ENCODE measurements at places on chromosomes 2 and 18. TPM values are rescaled to one million over a fixed set of nuclear protein-coding genes. Genes with fewer than 3 reads are reported as not detected.

- H3K27me3 ChIP-seq: no peaks in the 10 kb centered on the region
- no peaks in the 10 kb centered on the region for H3K36me3 ChIP-seq
- no peaks in the 10 kb centered on the region for H3K4me1 ChIP-seq
- H3K4me3 ChIP-seq: no peak overlapping the region
- DNase-seq: no peak
These were observed 345.0 kb downstream of the DPP10 start for GRCh38 chr2:114787486-114787885.

DNA sequence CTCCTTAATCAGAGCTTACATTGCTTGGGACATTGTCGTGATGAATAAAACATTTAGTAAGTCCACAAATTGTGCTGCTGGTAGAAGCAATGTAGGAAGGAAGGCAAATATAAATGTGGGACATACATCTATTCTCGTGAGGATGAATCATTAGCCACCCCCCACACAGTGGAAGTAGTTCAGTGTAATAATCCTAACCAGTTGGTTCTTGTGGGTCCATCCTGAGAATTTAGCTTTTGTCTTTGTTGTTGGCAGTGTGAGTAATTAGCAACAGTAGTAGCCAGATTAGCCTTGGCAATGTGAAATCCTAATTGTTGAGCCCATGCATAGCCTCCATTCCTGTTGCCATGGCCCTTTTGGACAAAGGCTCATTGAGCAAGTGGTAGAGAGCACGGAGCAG, 532.1 kb downstream of the FBXO15 start:
- no peak for DNase-seq
- peaks cover 42% of the 10 kb centered on the region for H3K4me1 ChIP-seq
- H3K27me3 ChIP-seq: no peaks in the 10 kb centered on the region
- no peaks in the 10 kb centered on the region for H3K36me3 ChIP-seq
- no peak overlapping the region for H3K4me3 ChIP-seq

ASAP2 gene
- 54.2 TPM for polyA plus RNA-seq

- H3K27me3 ChIP-seq: peaks cover 51% of the 10 kb centered on the region
- H3K4me3 ChIP-seq: no peak overlapping the region
- H3K27ac ChIP-seq: no peak overlapping the region
- H3K36me3 ChIP-seq: no peaks in the 10 kb centered on the region
- H3K4me1 ChIP-seq: no peaks in the 10 kb centered on the region
These were observed 72.7 kb downstream of the SH3RF3 start for GRCh38 chr2:109201465-109202327.

DNA sequence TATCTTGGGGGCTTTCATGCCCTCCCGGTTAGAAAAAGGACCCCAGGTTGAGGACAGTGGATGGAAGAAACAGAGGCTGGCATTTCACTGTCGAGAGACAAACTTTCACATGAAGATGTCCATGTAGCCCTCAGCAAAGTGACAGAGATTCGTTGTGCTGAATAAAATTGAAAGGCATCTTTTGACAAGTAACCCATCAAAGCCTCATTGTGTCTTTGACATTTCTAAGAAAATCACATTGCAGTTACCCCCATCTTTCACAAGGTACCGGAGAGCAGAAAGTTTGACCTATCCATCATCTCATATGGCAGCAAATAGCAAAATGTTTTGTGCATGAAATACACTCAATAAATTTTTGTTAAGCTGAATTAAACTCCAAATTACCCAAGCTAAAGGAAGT, 2.0 kb upstream of the MBP start:
- DNase-seq: no peak
- no peak overlapping the region for H3K27ac ChIP-seq
- no peak overlapping the region for H3K4me3 ChIP-seq
- peaks cover 3% of the 10 kb centered on the region for H3K36me3 ChIP-seq
- no peaks in the 10 kb centered on the region for H3K27me3 ChIP-seq
- H3K4me1 ChIP-seq: peaks cover 11% of the 10 kb centered on the region

SERPINB11 gene
- not detected for polyA plus RNA-seq

DNA sequence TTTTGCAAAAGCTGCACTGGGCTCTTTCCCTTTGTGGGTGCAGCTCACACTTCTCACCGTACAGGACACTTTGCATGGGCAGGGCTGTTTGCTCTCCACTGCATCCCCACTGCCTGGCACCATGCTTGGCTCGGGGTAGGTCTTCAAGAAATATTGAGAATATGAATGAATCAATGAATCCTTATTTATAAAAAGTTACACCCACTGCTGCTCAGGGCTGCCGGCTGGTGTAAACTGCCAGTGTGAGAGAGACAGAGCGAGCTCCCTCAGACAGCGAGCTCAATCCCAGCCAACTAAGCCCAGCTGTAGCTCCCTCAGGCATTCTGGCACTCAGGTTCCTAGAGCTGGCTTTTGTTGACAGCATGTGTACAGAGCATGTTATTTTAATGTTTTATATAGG, 3.4 kb downstream of the TMEM185B start:
- H3K36me3 ChIP-seq: no peaks in the 10 kb centered on the region
- peaks cover 15% of the 10 kb centered on the region for H3K4me1 ChIP-seq
- no peak overlapping the region for H3K4me3 ChIP-seq
- DNase-seq: no peak

GPC1 gene
- 46.6 TPM for polyA plus RNA-seq

DNA sequence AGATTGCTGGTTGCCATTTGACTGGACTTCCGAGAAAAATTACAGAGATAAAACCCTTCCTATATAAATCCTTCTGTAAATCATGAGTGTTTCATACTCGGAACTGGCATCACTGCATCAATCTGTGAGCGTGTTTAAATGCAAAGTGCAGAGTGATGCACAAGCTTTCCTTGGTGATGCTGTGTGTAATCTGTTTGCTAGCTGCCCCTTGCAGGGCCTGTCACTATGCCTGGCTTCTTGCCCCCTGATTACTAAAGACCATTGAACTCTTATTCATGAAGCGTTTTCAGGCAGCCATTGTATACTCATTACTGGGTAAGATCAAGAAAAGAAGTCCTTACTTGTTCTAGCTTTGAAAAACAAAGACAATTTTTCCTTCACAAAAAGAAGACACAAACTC, 266.9 kb upstream of the FANCL start:
- no peak for DNase-seq
- no peaks in the 10 kb centered on the region for H3K4me1 ChIP-seq
- no peak overlapping the region for H3K4me3 ChIP-seq
- H3K27ac ChIP-seq: no peak overlapping the region

DNA sequence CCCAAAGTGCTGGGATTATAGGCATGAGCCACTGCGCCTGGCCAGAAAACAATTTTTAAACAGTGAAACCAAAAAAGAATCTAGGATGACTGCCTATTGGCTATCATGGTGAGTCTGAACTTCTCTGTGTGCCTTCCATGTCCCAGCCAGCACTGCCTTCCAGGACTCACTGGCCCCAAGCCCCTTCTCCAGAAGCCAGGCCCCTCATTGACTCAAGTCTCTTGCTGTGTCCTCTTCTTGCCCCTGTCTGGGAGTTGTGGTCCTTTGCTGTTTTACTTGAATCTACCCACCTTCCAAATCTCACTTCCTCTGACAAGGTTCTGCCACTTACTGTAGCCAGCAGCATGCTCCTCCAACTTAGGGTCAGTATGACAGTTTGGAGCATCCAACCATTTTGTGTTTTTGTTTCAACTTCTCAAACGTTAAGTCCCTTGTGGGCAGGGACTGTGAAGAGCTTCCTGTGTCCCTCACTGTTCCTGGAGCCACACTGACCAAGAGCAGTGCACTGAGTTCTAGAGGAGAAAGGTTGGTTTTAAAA, 41.7 kb downstream of the ST3GAL5 start:
- peaks cover 11% of the 10 kb centered on the region for H3K36me3 ChIP-seq
- no peak for DNase-seq
- H3K27ac ChIP-seq: no peak overlapping the region
- H3K27me3 ChIP-seq: no peaks in the 10 kb centered on the region
- peaks cover 8% of the 10 kb centered on the region for H3K4me1 ChIP-seq
- H3K4me3 ChIP-seq: no peak overlapping the region

DNA sequence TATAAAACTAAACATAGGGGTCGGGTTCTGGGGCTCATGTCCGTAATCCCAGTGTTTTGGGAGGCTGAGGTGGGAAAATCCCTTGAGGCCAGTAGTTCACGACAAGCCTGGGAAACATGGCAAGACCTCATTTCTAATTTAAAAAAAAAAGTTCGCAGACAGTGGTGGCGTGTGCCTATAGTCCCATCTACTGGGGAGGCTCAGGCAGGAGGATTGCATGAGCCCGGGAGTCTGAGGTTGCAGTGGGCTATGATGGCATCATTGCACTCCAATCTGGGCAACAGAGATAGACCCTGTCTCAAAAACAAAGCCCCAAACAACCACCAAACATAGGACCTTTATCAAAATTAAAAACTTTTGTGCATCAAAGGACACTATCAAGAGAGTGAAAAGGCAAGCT, 9.8 kb upstream of the HAAO start:
- H3K36me3 ChIP-seq: no peaks in the 10 kb centered on the region
- peaks cover 3% of the 10 kb centered on the region for H3K4me1 ChIP-seq
- H3K27ac ChIP-seq: no peak overlapping the region
- no peak for DNase-seq

DNA sequence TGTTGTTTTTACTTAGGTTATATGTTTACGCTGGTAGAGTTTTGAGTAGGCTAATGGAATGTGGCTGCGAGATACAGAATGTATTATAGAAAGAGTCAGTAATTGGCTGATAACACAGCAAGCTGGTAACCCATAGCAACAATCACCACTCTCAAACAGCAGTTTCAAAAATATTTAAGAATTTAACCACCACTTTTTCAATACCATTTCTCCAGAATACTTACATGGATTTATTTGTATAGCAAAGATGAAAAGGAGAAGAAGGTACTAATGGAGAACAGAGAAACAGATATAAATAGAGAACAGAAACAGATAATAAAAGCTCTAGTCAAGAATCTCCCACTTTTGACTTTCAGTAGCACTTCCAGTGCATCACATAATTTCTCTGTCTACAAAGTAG, 188.3 kb upstream of the SLC39A10 start:
- H3K27ac ChIP-seq: no peak overlapping the region
- no peaks in the 10 kb centered on the region for H3K4me1 ChIP-seq
- H3K36me3 ChIP-seq: no peaks in the 10 kb centered on the region
- no peaks in the 10 kb centered on the region for H3K27me3 ChIP-seq
- no peak overlapping the region for H3K4me3 ChIP-seq

DUSP19 gene
- polyA plus RNA-seq: 1.1 TPM

- DNase-seq: no peak
- H3K4me1 ChIP-seq: peaks cover 10% of the 10 kb centered on the region
- H3K4me3 ChIP-seq: no peak overlapping the region
- no peak overlapping the region for H3K27ac ChIP-seq
These were observed 161.7 kb downstream of the FHOD3 start for GRCh38 chr18:36459203-36459602.

GRCh38 chr2:239669899-239670460, 269.2 kb upstream of the HDAC4 start:
- no peak for DNase-seq
- H3K4me1 ChIP-seq: peaks cover 12% of the 10 kb centered on the region
- no peak overlapping the region for H3K4me3 ChIP-seq
- peaks cover 8% of the 10 kb centered on the region for H3K27me3 ChIP-seq
- no peaks in the 10 kb centered on the region for H3K36me3 ChIP-seq

MPP4 gene
- 0.27 TPM for polyA plus RNA-seq

DNA sequence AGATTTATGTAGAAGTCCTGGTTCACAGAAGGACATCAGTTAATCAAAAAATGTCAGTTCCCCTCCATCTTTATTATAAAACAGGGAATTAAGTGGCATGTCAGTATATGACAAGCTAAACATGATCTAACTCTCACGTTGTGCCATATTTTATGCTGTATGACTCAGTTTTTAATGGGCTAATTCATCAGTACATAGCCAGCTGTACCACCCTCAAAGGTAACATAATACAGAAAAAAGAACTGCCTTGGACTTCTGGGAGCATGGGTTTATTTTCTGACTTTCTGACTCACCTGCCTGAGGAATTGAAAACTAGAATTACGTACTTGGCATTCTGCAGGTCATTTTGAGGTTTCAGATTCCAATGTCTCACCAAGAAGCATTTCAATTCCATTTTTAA, 135.7 kb downstream of the CMPK2 start:
- H3K4me1 ChIP-seq: no peaks in the 10 kb centered on the region
- no peak for DNase-seq
- H3K4me3 ChIP-seq: no peak overlapping the region
- no peaks in the 10 kb centered on the region for H3K27me3 ChIP-seq
- no peaks in the 10 kb centered on the region for H3K36me3 ChIP-seq
- no peak overlapping the region for H3K27ac ChIP-seq

DNA sequence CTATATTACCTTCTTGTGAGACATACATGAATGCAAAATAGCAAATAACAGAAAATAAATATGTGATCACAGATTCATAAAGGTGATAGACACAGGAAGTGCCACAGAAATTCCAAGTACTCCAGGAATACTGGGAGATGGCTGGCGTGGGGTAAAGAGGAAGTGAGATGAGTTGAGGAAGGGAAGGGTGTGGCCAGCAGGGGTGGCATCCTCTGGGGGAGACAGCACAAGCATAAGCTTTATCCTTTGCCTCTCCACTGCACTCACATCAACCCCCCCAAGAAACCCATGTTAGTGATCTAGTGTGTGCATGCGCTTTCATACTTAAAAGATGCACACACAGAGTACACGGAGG, 94.8 kb upstream of the B3GNT7 start:
- no peaks in the 10 kb centered on the region for H3K4me1 ChIP-seq
- no peaks in the 10 kb centered on the region for H3K27me3 ChIP-seq
- no peak overlapping the region for H3K27ac ChIP-seq
- no peak for DNase-seq
- H3K36me3 ChIP-seq: no peaks in the 10 kb centered on the region

- no peak overlapping the region for H3K4me3 ChIP-seq
- H3K27me3 ChIP-seq: peaks cover 34% of the 10 kb centered on the region
- DNase-seq: no peak
- no peak overlapping the region for H3K27ac ChIP-seq
These were observed 40.6 kb upstream of the SNED1 start for GRCh38 chr2:240957656-240958365.

DNA sequence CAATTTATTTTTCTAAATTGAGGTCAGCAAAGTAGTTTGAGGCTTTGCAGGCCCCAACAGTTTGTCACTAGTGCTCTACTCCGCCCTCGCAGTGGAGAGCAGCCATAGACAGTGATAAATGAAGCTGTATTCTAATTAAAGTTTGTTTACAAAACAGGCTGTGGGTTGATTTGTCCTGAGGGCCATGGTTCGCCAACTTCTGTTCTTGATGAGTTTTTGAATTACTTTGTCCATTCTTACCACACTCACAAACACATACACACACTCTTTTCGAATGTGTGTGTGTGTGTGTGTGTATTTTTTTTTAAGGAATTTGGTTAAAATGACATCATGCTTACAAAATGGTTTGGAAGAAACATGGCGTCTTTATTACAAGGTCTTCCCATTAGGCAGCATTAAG, 68.6 kb downstream of the MTCL1 start:
- H3K36me3 ChIP-seq: peaks cover 8% of the 10 kb centered on the region
- H3K4me1 ChIP-seq: peaks cover 15% of the 10 kb centered on the region
- H3K27ac ChIP-seq: no peak overlapping the region
- DNase-seq: no peak
- no peaks in the 10 kb centered on the region for H3K27me3 ChIP-seq

DNA sequence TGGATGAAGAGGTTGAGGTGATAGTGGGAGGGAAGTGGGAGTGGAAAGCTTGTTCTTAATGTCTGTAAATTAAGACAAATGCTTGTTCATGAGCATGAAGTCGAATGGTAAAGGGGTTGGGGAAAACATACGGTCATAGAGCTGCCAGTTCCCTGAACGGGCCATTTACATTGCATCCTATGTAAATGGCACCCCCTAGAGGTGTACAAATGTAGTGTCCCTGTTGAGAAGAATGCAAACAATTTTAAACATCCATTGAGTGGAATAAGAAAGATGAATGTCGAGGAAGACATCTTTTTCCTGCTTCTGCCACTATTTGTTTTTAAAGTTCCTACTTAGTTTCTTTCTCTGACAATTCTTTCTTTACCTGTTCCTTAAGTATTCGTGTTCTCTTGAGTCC, 155.7 kb downstream of the RDH14 start:
- no peaks in the 10 kb centered on the region for H3K27me3 ChIP-seq
- H3K4me1 ChIP-seq: no peaks in the 10 kb centered on the region
- no peaks in the 10 kb centered on the region for H3K36me3 ChIP-seq
- no peak overlapping the region for H3K27ac ChIP-seq

NTSR2 gene
- polyA plus RNA-seq: not detected

CCDC148 gene
- polyA plus RNA-seq: 0.13 TPM
